ENCODE measurements at places on chromosomes 5 and 9.

- no peak for DNase-seq
These were observed 286.0 kb upstream of the TUSC1 start for GRCh38 chr9:25964239-25964638.

DNA sequence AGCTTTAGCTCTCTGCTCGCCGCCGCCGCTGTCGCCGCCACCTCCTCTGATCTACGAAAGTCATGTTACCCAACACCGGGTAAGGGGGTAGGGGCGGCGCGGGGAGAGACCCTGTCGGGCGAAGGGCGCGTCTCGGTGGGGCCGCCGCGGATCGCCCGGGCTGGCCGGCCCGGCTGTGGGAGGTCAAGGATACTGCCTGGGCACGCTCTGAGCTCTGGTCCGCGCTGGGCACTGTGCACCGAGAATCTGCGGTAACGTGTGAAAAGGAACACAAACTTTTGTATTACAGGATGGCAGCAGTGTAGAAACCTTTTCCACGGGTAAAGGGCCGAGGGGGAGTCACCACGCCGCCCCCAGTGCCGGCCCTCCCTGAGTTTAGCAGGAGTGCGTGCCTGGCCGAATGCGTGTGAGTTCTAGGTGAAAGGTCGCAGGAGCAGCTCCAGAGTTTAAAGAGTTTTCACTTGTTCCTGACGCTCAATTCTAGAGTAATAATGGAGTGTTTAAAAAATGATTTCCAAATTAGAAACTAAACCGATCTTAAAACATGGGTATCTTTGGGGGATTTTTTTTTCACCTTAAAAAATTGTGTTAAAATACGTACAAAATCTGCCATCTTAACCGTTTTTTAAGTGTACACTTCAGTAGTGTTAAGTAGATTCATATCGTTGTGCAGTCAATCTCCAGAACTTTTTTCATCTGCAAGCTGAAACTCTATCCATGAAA, at the start of gene HSDL2:
Gene HSDL2, plus strand, starts transcription at position 7 of the 723 bp plus-strand sequence. Its CDS starts 56 bp downstream, at position 63.
- DNase-seq: no peak

GRCh38 chr5:96140084-96140483, 178.4 kb upstream of the ELL2 start:
- DNase-seq: no peak

DNA sequence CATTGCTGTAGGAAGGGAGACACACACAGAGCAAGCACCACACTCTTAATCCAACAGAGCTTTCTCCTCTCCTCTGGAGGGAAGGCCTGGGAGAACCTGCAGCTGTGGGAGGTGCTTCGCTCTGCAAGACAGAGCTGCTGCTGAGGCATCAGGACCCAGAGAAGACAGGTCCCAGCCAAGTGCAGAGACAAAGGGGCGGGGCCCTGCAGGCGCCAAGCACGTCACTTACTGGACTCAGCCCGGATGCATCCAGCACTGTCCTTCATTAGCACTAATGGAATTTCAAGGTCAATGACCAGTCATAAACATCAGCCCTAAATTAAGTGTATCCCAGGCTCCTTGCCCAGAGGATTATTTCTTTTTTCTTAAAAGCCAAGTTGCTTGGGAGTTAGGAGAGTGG, 337.1 kb upstream of the PANK3 start:
- DNase-seq: no peak

GRCh38 chr5:172144291-172144815, 43.7 kb downstream of the STK10 start:
- DNase-seq: no peak

GRCh38 chr5:161165998-161166660, 314.1 kb upstream of the ATP10B start:
- DNase-seq: no peak

DNA sequence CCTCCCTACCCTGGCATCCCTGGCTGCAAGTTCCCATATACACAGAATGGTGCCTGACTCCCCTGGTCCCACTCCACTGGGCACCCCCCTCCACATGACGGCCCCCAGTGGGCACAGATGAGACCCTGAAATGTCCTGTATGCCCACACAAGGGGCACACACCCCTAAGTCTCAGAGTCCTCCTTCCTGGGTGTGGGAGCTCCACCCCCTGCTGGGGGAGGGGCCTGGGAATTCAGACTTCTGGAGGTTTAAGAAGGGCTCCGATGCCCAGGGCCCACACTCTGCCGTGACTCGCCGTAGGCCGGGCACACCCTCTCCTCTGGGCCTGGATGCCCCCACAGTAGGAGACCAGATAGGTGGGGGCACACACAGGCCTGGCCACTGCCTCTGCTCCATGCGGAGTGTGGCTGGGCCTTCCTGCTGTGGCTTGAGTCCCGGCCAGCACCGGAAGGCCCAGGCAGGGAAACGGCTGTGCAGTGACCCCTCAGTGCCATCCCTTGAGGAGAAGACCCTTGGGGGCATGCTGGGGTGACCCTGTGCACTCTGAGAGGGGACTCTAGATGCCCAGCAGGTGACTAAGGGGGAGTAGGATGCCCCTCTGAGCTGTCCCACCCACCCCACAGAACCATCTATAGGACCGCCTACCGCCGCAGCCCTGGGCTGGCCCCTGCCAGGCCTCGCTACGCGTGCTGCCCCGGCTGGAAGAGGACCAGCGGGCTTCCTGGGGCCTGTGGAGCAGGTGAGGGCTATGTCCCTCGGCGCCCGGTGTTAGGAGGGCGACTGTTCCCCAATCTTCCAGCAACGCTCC, 6.5 kb downstream of the EGFL7 start:
- DNase-seq: no peak

- no peak for DNase-seq
These were observed 46.1 kb downstream of the RFX3 start for GRCh38 chr9:3479514-3480352.

DNA sequence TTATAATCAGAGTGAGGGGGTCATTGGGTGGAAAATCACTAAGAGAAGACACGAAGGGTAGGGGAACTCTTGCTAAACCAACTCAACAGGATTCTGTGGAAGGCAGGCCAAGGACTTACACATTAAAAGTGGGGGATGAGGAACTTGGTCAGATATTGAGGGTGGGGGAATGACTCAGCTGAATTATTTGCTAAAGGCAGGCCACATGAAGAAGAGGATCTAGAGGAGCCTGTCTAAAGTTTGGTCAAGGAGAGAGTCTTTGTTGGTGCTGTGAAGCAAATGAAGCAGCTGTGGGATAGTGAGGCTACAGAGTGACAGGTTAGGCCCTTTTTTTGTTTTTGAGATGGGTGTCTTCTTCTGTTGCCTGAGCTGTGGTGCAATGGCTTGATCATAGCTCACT, 63.9 kb upstream of the SPRY4 start:
- no peak for DNase-seq

- no peak for DNase-seq
These were observed 26.9 kb downstream of the ADAMTS2 start for GRCh38 chr5:179318221-179318955.
